ENCODE measurements at places on chromosomes 6 and 20.

DNA sequence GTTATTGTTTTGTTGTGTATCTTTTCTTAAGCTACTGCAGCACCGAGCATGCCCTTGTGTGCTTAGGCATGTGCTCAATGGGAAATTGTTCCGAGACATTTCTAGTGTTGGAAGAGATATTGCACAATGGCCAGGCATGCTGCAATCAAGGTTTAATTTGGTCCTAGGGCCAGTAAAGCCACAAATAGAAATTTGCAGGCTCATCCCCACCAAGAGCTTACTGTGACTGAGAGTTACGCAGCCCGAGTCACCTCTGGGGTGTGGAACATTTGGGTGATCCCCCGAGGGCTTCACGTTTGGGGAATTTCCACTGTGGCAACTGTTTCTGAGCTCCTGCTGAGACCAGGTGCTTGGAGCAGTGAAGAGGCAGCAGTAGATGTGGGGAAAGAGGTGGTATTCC lies 65.8 kb downstream of the ADTRP start:
- no peak for DNase-seq

GRCh38 chr20:55211481-55211880 lies 736.1 kb downstream of the DOK5 start:
- DNase-seq, result no peak

GRCh38 chr20:47749339-47749738 lies 35.9 kb downstream of the SULF2 start:
- no peak for DNase-seq

- DNase-seq, result no peak
These were observed 40.8 kb downstream of the SLC22A2 start for GRCh38 chr6:160217863-160218262.

DNA sequence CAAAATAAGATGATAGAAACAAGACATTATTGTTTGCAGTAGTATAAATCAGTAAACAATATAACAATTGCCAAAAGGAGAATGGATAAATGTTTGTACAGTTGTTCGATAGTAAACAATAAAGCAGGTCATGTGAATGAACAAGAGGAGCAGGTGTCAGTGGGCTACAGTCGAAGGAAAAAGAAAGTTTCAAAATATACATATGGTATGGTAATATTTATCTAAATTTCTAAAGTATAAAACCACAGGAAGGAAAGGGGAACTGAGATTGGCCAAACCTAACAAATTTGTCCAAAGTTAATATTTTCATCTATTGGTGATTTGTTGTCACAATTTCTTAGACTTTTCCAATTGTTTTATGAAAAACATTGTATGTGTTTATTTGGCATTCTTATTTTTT lies 110.9 kb downstream of the SH3BGRL2 start:
- no peak for DNase-seq

GRCh38 chr6:31728767-31729514 lies at the start of gene DDAH2:
Gene DDAH2 (minus strand): TSS chr6:31729299. CDS start chr6:31729161, 138 bp downstream.
- no peak for DNase-seq

- no peak for DNase-seq
These were observed 4.3 kb upstream of the DCBLD1 start for GRCh38 chr6:117477988-117478852.

DNA sequence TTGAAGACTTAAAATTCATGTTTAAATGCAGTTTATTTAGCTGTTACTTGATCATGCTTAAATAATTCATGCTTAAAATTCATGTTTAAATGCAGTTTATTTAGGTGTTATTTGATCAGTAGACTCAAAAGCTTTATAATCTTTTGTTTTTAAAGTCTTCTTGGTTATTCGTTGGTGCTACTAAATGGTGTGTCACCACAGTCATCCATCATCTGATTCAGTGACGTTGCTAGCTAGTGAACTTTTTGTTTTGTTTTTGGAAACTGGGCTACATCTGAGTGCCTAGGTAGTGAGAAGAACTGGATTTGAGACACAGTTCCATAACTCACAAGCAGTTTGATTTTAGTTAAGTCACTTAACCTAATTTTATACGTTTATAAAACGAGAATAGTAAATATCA lies 20.9 kb downstream of the SCAF8 start:
- no peak for DNase-seq

DNA sequence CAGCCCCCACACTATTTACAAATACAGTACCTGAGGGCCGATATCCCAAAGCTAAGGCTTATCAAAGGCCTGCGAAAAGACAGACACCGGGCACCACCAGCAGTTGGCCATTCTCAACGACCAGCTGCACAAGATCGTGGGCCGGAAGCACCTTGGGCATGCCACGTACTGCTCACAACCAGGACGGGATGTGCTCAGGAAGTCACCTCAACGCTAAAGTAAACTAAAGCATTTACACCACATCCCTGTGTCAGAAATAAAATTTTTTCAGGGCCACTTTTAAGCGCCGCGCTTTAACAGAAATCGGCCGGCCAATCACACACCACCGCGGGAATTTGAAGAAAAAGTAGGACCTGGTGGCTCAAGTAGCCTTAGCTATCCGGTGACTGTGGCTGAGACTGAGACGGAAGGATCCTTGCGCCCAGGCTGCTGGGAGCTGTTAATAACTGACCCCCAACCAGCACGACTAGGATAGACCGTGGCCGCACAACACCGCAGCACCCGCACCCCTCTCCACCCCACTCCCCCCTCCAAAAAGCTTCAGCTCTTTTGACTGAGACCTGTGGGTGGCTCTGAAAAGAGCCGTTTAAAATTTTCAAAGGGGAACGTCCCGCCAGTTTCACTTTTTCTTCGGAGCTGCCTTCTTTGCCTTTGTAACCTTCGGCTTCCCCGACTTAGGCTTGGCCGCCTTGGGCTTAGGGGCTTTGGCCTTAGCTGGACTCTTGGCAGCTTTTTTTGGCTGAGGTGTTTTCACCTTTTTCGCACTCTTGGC lies 131.2 kb upstream of the BTN3A2 start:
- no peak for DNase-seq

DNA sequence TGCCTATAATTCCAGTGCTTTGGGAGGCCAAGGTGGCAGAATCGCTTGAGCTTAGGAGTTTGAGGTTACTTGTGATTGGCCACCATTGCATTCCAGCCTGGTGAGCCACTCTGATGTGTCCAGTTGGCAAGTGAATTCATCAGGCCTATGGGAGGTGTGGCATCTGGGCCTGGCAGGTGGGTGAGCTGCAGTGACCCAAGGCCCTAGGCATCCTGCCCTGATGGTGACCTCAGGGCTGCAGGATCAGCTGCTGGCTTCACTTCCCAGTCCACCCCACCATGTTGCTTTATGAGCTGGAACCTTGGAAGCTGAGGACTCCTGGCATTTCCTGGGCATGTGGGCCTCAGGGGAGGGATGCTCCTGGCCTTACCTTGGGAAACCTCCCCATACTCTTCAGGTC lies 20.5 kb downstream of the RSPH9 start:
- no peak for DNase-seq

DNA sequence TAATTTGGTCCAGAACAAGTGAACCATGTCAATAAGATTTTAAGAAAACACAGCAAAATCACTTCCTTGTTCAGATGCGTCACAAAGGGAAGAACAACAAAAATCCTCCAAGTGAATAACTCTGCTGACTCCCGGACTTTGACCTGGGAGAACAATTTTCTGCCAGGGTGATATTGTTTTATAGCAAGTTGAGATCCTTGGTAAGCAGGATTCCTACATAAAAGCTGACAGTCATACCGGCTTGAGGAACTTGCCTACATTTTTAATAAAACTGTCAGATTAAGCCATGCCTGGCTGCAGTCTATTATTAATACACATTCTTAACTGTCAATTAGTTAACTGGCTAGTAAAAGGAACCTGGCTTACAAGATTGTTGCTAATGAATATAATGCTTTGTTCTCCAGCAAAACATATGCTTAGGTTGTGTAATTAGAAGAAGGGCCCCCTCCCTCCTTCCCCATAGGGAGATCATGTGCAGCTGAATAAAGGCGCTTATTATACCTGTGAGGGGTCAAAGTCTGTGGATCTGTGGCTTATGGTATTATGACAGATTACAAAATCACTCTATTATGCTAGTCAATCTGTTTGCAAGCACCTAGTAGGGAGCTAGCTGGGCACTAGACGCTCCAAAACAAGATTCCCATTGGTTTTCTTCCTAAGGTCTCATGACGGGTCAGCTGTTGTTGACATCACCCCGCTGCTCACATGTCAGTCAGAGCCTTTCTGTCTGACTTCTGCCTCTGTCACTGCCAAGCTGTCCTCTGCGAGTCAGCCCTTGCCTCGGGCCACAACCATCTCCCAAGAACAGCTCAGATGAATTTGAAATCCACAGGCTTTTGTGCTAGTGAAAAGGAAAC lies 44.6 kb upstream of the SEC63 start:
- no peak for DNase-seq

GRCh38 chr6:79335133-79335674 lies 100.7 kb upstream of the HMGN3 start:
- DNase-seq, result no peak

DNA sequence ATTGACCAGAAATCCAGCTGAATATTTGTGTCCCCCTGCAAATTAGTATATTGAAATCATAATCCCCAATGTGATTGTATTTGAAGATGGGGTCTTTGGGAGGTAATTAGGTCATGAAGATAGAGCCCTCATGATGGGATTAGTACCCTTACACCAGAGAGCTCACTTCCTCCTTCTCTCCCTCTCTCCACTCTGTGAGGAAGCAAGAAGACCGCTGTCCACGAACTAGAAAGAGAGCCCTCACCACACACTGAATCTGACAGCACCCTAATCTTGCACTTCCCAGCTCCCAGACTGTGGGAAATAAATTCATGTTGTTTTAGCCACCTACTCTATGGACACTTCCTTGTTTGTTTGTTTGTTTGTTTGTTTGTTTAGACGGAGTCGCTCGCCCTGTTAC lies 11.9 kb upstream of the PLAGL1 start:
- DNase-seq, result no peak

DNA sequence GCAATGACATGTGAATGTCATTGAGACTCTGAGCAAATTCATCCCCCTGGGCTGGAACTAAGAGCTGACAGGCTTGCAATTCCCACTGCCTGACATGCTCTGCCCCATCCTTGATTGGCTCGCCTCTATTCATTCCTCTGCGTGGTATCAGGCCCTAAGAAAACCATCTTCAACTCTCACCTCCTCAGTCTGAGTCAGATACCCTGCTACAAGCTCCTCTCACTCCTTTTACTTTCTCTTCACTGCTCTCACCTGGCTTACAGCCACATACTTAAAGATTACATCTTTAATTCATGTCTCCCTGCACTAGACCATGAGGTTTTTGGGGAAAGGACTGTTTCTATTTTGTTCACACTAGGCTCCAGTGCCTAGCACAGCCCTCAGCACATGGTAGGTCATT lies 131.6 kb downstream of the KIF6 start:
- no peak for DNase-seq

DNA sequence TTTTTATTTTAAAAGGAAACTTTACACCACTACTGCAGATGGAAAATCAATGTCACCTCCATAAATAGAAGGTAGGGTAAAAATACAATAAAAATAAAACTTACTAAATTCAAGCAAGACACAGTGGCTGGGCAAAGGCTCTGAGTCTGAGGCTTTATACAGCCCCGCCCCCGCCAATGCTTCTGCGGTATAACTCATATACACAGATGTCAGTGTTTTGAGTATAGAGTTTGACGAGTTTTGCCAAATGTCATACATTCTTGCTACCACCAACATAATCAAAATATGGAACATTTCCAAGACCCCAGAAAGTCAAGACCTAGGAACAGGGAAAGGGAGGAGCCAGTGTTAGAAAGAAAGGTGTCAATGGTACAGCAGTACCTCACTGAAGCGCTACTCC lies 12.8 kb downstream of the NFATC2 start:
- peak; percentile 20 for DNase-seq

- no peak for DNase-seq
These were observed 306.6 kb downstream of the FARS2 start for GRCh38 chr6:5567890-5568289.

DNA sequence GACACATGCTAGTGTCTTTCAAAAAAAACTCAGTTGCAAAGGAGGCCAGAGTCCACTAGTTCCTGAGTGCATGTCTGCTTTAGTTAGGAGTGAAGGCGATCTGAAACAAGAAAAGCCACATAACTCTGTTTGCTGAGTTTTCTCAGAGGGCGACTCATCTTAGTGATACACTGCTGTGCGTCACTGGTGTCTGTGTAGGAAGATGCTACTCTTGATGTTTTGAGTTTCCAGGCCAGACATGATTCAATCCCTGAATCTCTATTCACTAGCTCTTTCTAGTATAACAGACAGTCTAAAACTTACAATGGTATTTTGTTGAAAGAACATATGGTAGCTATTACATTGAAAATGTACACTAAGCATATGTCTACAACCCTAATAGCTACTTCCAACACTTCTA lies 60.9 kb downstream of the GFRAL start:
- DNase-seq, result no peak

GRCh38 chr6:19999319-20000191 lies 162.4 kb downstream of the ID4 start:
- no peak for DNase-seq

DNA sequence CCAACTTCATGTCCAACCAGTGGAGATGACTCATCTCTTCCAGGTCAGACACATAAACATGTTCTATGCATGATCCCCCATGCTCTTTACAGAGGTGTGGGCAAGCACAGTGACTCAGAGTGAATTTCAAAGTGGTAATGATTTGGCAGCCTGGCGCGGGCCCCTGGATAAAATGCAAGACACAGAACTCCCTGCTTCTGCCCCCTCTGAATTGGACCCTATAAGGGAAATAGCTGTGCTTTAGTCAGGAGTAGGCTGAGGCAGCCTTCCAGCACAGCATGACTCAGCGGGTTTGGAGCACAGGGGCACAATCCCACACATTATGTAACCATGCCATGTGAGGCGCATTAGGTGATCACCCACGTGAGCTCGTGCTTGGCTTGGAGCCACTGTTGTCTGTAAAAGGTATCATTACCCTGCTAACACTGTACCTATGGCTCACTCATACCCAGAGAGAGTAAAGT lies 127.4 kb downstream of the C6orf118 start:
- no peak for DNase-seq

DNA sequence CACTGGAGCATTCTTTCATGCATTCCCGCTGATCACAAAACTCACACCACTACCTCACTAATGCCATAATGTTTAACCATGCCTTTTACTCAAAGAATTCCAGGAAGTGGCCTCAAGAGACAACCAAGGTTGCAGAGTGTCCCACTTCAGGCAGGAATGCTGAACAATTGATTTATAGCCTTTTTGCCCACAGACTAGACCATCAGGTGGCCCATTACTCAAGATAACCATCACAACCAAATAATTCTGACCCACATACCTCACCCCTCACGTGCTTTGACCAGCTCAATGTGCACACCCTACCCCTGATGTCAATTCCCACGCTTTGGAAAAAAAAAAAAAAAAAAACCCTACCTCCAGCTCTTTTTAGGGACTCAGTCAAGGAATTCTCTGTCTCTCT lies 220.6 kb upstream of the UFL1 start:
- DNase-seq, result no peak

DNA sequence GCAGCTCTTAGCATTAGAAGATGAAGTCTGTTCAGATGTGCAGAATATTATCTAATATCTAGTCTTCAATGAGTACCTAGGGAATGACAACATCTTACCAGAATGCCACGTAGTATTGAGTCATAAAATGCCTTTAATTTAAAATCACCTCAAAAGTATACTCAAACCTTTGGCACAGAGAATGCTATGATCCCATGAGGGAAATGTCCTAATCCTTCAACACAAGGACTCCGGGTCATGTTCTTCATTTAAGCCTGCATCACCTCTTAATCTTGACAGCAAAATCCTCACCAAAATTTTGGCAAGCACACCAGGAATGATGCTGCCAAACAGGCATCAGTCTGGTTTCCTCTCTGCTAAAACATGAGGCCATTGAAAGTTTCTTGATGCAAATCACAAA lies 23.6 kb upstream of the MARCKS start:
- no peak for DNase-seq

- DNase-seq, result no peak
These were observed 23.7 kb downstream of the PEX7 start for GRCh38 chr6:136846046-136846445.
